ENCODE measurements at places on chromosomes 16 and 17. TPM values are rescaled to one million over a fixed set of nuclear protein-coding genes. Genes with fewer than 3 reads are reported as not detected.
A peak's percentile ranks its signal among the peaks of the same experiment; 100 is the strongest.

GRCh38 chr17:48724251-48725003 lies 1.4 kb downstream of the PRAC2 start:
- DNase-seq, result no peak

DNA sequence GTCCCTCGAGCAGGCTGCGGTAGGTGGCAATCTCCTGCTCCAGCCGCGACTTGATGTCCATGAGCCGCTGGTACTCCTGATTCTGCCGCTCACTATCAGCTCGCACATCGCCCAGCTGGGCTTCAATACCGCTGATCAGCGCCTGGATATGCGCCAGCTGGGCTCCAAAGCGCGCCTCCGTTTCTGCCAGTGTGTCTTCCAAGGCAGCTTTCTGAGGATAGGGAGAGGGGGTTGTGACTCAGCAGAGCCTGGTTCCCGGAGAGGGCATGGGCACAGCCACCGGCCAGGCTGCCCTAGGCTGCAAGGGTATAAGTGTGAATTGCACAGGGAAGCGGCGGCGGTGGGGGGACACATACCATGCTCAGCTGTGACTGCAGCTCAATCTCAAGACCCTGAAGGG lies 4.3 kb downstream of the KRT19 start:
- no peak for DNase-seq

DNA sequence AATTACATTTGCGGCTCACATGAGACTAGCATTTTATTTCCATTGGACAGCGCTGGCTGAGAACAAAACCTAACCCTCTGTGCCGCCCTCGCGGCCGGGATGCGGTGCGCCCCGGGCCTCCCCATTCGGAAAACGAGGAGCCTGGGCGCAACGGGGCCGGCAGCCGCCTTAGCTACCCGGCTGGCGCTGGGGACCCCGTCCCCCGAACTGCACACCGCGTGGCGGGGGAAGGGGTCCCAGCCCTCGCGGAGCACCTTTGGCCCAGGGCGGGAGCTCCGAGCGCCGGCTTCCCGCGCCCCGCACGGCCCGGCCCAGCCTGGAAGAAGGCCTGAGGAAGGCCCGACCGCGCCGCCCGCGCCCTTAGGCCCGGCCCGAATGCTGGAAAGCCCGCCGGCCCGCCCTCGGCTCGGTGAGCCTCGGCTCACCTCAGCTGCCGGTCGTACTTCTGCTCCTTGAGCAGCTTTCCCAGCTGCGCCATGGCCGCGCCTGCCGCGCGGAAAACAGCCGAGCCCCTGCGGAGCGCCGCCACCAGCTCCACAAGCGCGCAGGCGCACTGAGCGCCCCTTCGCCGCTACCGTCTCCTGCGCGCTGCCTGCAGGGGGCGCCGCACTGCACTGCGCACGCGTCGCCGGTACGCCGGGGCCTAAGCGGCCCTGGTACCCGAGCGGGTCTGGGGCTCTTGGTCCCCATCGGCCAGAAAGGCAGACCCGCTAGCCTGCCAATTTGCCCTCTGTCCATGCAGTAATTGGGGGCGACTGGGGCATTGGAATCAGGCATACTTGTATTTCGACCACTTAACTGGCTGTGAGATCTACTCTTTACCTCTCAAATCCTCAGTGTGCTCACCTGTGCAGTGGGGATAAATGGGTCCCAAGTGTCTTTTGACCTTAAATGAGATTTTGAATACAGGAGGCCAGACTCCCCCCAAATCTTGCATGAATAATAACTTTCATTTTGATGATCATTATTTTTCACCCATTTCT lies at the start of gene NAE1:
NAE1 (minus strand) TSS at position 555 of the 983 bp plus-strand sequence; CDS start at position 478, 77 bp downstream.
- DNase-seq, result peak; percentile 69

- DNase-seq, result no peak
These were observed 67.4 kb downstream of the RAB11FIP4 start for GRCh38 chr17:31458829-31459228.

DNA sequence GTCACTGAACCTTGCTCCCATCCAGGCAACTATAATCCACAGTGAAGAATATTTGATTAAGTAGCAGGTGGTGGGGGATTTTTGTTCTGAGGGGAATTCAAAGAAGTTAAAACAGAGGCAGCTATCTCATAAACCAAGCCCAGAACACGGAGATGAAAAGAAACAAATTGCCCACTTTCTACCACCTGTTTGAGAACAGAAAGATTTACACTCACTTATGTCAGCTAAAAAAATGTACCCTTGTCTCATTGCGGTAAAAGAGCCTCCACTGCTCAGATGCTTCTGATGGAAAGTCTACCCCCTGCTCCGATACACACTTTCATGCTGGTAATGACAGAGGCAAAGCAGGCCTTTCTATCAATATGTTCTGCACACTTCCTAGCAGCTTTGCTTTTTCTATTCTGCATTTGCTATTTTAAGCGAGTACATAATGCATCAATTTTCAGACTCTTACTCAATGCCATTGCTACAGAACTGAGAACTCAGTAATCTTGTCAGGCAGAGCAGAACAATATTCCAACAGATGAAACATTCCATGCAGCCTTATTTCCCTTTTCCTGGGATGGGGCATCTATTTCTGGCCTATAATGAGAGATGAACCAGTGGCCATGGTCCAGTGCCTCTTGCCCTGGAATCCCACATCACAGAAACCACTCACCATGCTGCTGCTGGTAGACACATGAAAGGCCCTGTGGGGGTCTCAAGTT lies 29.0 kb downstream of the CDK5R1 start:
- DNase-seq, result no peak

DNA sequence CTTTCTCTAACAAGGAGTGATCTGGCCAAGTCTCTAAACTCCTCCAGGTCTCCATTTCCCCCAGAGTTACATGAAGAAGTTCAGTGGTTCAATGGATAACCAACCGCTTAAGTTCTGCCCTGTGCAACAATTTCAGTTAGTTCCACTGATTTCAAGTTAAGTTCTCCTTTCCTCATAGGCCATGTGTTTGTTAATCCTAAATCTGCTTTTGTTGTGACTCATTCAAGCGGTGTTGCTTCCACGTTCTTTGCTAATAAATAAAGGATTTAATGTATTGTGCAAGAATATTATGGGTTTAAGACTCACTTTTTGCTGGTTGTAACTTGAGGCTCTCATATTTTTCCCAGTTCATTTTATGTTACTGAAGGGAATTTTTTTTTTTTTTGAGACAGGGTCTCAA lies 36.3 kb downstream of the GNA13 start:
- no peak for DNase-seq

DNA sequence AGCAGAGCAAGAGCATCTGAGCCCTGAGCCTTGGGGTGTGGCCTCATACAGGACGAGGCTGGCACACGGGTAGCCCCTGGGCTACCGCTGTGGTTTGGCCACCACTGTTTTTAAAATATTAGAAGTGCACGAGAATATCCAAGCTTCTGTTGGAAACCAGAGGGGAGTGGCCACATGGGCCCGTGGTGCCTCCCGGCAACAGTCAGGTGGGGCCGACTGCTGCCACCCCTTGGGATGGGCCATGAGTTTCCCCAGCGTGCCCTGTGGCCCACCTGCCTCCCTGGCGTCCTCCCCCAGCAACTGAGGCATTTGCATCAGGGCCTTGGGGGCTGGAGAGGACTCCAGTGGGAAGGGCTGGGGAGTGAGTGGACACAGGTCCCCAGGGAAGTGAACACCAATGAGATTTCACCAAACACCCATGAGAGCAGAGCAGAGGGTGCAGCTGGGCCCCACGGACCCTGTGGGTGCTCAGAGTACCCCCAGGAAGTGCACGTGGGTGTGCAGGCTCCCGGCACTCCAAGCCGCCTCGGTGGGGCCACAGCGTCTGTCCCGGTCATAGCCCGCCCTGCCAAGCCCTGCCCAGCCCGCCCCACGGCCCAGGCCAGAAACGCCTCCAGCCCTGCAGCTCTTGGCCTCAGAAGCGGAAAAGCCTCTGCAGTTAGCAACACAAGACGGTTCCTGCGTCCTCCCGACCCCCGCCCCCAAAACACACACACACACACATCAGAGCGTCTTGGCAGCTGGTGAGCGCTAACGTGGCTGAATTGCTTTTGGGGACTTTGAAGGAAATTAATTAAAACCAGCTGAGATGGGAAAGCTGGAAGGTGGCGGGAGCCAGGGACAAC lies 22.7 kb downstream of the ZNF469 start:
- DNase-seq, result no peak

PRAC2 gene
- total RNA-seq, result not detected

DNA sequence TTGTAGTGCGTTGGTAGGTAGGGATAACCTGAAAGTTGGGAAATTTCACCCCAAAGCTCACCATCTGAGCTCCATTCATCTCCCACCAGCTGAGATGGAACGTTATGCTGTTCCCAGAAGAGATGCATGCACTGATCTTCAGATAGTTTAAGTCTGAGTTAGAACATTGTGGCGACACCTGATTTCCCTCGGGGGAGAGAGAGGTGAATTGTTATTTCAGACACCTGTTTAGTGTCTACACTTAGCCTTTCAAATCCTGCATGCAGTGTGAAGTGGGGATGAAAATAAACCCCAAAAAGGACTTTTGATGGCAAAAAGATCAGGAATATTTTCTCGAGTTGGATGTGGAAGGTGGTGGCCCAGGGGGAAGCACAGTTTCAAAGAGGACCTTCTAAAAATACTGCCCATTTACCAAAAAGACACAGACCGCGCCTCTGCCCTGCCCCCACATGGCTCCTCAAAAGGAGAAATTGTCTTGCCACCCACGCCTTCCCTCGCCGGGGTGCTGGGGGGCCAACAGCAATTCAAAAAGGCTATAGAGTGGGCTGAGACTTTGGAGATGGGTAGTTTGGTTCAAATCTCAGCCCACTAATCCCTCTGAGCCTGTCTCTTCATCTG lies 11.4 kb downstream of the CIITA start:
- DNase-seq, result no peak

GRCh38 chr16:59259074-59259949 lies 525.2 kb upstream of the GOT2 start:
- DNase-seq, result no peak

DNA sequence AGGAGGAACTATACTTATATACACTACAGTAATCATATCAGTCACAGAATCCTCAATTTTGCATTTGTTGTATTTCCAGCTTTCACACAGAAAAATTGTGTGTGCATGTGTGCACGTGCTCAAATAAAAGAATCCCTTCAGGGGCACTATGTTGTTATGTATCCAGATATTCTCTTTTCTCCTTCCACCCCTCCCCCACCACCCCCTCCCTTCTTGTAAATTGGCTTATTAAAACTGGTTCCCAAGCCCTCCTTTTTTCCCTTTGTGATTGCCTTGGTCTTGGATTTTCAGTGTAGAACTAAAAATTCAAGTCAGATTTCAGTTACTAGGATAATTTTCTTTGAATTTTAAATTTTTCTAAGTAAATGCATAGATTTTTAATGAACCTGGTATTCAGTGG lies 86.3 kb downstream of the WNT3 start:
- DNase-seq, result no peak

- no peak for DNase-seq
These were observed 835.6 kb upstream of the RBFOX1 start for GRCh38 chr16:6496996-6497395.

C1QTNF8 gene
- not detected for total RNA-seq

ABCC6 gene
- 0.49 TPM for total RNA-seq

GRCh38 chr16:11347831-11348230 lies 2.6 kb downstream of the RMI2 start:
- DNase-seq, result no peak

KRT33B gene
- not detected for total RNA-seq

MYH13 gene
- not detected for total RNA-seq

SLC38A8 gene
- total RNA-seq, result not detected

GRCh38 chr16:17497648-17498047 lies 26.9 kb upstream of the XYLT1 start:
- DNase-seq, result peak; percentile 16

NATD1 gene
- 4.2 TPM for total RNA-seq

DNA sequence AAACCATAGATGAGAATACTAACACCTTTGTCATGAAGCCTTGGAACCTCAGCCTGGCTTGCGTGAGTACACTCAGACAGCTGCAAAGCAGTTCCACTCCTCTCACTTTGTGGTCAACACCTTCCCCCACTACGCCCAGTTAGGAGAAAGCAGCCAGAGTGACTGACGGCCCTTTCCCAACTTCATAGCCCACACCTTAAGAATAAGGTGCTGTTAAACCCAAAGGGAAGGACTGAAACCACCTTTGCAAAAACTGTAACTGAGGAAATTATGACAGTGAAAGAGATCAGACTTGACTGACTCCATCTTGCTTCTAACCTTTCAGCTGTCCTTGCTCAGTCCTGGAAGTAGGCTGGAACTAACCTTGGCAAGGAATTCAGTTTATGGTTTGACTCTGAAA lies 13.7 kb downstream of the N4BP1 start:
- DNase-seq, result no peak

DNA sequence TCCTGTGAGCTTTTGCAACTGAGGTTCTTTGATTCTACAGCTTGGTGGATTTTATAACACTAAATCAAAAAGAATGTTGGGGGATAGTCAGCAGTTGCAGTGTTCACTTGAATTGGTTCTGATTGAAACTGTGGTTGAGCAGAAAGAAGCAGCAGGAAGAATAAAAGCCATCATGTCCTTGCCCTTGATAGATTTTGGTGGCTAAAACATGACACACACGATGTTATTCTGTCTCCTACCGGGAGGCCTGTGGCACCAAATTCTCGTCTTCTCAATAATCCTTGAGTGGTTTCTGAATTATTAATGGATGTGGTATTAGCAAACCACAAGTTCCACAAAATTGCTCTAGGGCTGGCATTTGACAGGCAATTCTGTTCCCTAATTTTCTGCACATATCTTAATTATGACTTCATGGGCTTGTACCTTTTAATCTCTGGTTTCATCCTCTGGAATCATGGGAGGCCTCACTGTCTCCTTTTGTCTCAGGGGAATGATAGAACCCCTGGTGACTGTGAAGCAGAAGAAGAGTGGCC lies 338.2 kb downstream of the SNX29 start:
- DNase-seq, result no peak

SEZ6L2 gene
- 15.7 TPM for total RNA-seq

- no peak for DNase-seq
These were observed 7.2 kb downstream of the CA7 start for GRCh38 chr16:66851166-66851964.

NXPH3 gene
- 18.4 TPM for total RNA-seq

KIFC3 gene
- total RNA-seq, result 36.8 TPM

GRCh38 chr16:84618581-84619460 lies 943 bp upstream of the COTL1 start:
- DNase-seq, result no peak

DNA sequence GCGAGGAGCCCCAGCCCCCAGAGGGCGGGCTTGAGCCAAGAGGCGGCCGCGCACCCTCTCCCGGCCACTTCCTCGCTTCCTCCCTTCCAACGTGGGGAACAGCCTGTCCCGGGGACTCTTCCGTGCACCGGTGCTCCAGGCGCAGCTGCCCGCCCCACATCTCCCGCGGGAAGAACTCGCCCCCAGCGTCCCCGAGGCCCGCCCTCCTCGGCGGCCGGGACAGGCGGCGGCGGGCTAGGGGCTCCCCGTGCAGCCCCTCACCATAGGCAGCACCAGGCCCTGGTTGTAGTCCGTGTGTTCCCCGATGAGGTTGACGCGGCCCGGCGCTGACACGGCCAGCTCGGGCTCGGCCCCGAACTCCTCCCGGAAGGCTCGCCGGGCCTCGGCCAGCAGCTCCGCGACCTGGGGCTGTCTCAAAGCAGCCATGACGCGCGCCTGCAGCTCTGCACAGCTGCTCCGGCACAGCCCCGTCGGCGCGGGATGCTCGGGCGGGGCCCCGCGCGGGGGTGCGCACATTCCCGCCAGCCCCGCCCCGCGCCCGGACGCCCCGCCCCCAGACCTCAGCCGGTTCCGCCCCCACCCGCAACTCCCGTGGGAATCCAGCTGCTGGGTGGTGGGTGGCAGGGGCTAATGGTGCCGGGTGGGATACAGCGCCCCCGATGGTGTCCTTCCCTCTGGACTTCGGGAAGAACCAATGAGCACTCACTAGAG lies at the start of gene GALK1:
GALK1 (minus strand) TSS at position 482 of the 711 bp plus-strand sequence; CDS start at position 426, 56 bp downstream.
- peak; percentile 95 for DNase-seq

- DNase-seq, result no peak
These were observed 59.8 kb downstream of the BAIAP2 start for GRCh38 chr17:81094509-81095382.

- DNase-seq, result no peak
These were observed 45.5 kb downstream of the PRKCA start for GRCh38 chr17:66347661-66348514.
